ENCODE measurements at places on chromosomes 1 and 21.
A peak's percentile ranks its signal among the peaks of the same experiment; 100 is the strongest.

DNA sequence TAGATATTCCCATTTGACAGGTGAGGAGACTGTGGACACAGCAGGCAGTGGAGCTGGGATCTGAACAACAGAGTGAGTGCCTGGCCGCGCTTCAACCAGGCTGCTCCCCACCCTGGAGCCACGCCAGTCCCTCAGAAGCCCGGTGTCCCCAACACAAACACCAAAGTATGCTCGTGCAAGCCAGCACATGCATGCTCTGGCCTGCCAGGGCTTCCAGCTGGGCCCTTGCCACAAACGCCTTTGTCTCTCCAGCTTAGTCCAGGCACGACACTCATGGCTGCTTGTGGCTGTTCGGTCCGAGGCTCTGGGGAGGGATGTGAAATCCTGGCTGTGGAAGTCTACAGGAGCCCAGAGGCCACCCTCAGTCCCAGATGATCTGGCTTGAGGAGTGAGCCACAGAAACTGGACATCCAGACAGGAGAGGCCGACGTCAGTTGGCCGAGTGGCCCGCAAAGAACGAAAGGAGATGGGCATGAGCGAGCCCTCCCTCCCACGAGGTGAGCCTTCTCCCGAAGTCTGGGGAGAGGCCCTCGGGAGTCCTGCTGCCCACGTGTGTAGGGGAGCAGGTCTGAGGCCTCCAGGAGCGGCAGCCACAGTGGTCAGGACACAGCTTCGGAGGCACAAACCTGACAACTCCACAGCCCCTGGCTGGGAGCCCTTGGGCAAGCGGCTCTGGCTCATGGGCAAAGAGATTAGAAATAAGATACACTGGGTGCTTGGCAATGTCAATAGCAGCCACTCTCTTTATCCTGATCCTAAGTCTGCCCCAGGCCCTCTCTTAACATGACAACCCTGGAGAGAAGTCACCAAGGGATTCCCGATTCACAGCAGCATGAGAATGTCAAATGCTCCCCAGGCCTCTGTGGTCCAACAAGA lies 117.1 kb upstream of the IFFO2 start:
- no peak for DNase-seq

- no peak for DNase-seq
Measured at GRCh38 chr21:41906770-41907169, 27.6 kb upstream of the PRDM15 start.

DNA sequence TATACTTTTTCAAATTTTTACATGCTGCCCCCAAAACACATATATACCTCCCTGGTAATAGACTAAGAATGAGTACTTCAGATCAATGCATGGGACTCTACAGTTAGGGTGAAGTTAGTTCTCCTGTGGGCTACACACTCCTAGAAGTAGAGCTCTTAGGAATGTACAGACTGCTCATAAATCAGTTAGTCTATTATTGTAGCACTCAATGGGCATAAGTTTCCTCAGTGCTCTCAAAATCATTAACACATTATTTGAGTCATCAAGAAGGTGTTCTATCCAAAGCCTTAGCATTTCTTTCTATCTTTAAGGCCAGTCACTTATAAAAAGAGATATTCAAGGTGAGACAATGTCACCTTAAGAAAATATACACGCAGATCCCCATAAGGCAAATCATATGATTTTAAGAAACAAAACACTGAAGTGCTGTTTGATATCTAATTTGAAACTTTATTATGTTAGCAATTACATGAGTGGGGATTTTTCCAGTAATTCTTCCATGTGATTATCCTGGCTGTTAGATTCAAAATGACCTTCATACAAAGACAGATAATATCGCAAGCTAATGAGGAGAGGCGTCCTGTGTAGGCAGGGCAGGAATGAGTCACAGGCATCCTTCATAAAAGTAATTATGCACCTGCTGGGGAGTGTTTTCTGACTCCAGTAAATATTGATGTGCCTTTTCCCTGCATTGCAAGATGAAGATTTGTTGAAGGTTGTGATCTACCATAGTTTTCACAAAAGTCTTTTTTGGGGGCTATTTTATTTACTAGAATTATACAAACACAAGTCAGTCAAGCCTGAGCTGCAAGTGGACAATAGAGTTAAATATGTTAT lies 167.2 kb upstream of the ATP1B1 start:
- no peak for DNase-seq

DNA sequence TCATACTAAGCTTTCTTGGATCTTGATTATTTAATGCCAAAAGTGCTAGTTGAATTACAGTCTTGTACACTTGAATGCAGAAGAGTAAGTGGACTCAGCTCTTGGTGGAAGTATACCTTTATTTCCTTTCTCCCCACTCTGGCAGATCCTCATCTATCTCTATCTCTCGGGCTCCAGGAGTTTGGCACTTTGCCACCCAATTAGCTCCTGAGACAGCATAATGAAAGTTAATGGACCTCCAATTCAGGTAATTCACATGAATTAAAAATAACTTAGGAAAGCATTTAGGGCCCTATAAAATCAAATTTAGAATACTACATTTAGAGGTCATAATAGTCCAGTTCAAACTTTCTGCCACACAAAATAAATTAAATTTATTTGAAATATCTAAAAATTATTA lies 67.4 kb downstream of the OLFM3 start:
- no peak for DNase-seq

DNA sequence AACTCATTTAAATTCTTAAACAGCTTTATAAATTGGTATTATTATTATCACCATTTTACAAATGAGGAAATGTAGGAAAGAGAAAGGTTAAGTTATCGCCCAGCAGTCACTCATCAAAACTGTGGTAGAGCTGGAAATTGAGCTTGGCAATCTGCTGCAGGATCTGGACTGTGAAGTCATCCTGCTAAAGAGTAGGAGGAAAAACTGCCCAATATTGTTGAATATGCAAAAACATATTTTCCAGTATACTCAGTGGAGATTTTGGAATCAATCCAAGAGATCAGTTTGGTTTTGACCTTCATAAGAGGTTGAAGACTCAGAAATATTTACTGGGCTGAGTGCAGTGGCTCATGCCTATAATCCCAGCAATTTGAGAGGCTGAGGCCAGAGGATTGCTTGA lies 16.9 kb upstream of the RC3H1 start:
- no peak for DNase-seq

- DNase-seq = no peak
Measured at GRCh38 chr21:45071078-45071873, 3.1 kb upstream of the ADARB1 start.

DNA sequence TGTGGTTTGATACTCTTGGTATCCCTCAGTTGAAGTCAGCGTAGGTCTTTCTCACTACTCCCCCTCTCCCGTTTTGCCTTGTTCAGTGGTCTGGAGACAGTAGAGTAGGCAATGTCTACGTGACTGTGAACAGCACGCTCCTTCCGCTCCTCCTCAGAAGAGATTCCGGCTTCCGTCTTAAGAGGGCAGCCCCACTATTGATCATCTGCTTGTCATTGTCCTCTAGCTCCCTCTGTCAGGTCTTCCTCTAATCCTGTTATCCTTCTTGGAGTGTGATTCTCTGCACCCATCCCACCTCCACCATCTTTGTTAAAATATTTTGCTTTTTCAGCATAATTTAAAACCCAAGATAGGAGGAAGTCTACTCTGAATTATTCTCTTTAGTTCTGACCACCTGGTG lies 129.9 kb upstream of the KCNK2 start:
- DNase-seq = no peak

- DNase-seq = no peak
Measured at GRCh38 chr1:40130892-40131291, 30.3 kb upstream of the RLF start.

GRCh38 chr1:233355841-233356704 lies 28.5 kb downstream of the MAP3K21 start:
- DNase-seq = no peak

GRCh38 chr1:150561254-150561973 lies 12.2 kb downstream of the ADAMTSL4 start:
- peak; percentile 39 for DNase-seq

- DNase-seq = no peak
Measured at GRCh38 chr1:200367841-200368534, 41.8 kb downstream of the ZNF281 start.

GRCh38 chr1:74399249-74399648 lies 113.2 kb downstream of the LRRC53 start:
- DNase-seq = no peak

DNA sequence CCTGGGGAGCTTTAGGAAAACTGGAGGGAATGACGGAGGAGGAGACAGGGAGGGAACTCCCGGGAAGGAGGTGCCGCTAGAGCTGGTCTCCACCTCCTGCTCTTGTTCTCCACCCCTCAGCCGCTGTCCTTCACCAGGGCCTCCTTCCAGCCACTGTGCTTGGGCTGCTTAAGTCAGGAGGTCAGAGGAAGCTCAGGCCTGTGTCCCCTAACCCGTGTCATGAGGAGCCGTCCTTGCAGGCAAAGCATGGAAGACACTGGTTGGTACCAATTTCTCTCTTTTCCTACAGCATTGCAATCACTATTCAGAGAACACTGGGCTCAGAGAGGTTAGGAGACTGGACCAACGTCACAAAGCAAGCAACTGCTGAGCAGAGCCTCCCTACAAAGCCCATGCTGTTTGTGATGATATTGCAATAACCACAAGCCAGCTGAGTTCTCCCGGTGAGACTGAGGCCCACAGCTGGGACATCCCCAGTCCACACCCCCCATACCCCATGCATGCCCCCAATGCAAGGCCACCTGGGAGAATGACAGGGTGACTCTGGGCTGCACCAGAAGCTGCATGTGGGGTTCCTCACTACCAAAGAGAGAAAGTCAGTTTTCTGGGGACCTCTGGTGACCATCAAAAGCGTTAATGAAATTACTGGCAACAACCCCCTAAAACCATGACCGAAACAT lies 427.5 kb downstream of the NPHP4 start:
- DNase-seq = no peak

DNA sequence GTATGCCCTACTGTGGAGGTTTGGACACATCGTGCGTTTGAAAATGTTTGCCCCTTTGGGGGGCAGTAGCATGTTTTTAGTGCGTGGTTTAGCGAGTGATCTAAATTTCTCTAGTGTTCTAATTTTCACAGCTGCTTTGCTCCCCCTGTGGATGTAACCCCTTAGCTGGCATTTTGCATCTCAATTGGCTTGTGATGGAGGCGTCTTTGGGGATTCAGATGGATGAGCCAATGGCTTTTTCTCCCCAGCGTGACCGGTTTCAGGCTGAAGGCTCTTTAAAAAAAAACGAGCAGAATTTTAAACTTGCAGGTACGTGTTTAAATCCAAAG lies 836 bp downstream of the CDC7 start:
- no peak for DNase-seq

DNA sequence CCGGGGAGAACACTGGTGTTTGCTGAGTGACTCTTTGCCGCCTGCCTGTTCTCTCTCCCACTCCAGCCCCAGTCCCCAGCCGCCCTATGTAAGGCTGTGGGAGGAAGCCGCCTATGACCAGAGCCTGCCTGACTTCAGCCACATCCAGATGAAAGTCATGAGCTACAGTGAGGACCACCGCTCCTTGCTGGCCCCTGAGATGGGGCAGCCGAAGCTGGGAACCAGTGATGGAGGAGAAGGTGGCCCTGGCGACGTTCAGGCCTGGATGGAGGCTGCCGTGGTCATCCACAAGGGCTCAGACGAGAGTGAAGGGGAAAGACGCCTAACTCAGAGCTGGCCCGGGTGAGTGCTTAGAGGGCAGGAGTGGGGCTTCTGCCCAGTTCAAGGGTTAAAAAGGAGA lies 8.2 kb downstream of the BSND start:
- DNase-seq = no peak

DNA sequence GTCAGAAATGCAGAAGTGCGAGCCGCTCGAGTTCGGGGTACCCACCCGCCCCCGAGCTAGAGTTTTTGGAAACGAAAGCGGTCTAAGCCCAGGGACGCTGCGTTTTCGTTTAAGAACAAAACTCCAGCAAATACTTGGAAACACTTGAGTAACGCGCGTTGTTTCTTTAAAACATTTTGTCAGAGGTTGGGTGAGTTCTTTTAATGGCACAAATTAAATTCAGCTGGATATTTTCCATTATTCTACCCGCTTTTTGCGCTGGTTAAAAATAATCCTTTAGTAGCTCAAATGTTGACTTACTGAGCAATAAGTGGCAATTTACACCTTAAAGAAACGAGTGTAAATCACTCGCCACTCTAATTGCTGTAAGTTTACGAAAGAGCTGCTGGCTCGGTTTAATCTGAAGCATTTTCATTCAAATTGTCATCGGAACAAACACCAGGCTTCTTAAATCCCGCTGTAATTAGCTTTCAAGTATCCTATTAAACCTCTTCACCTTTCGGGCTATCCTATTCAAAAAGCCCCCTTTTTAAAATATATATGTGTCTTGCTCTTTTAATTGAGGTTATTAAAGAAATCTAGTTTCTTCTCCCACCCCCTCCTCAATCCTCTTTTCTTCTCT lies 1.5 kb downstream of the LHX8 start:
- DNase-seq = no peak

DNA sequence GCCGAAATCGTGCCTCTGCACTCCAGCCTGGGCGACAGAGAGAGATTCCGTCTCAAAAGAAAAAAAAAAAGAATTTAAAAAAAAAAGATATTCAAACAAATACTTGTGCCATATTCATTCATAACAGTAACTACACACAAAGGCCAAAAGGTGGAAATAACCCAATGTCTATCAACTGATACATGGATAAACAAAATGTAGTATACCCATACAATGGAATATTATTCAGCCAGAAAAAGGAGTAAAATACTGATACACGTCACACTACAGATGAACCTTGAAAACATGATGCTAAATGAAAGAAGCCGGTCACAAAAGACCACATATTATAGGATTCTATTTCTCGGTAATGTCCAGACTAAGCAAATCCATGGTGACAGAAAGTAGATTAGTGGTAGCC lies 109.4 kb upstream of the SOD1 start:
- no peak for DNase-seq

GRCh38 chr1:23936481-23937176 lies 23.0 kb upstream of the PNRC2 start:
- no peak for DNase-seq

DNA sequence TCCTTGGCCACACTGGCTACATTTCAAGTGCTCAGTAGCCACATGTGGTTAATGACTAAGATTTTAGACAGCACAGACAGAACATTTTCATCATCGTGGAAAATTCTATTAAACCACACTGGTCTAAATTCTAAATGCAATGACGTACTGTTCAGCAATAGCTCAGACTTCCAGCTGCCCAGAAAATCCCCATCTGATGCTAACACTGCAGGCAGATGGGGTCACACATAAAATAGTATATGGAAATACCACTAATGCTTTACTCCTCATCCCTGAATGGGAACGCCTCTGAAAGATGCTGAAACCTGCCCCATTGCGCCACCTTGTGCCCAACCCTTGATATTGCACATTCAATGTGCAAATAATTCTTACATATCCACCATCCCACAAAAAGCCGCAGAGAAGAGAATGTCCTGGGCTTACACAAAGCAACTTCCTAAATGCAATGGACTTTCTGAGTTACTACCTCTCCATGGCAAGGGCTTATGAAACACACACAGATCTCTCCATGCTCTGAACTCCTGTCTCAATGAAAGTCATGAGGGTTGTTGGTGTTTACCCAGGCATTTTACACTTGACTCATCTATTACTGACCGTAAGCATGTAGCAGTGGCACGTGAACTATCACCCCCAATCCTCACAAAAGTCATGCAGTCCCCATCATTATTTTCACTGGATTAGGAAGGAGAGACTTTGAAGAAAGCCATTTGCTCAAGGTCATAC lies 20.3 kb upstream of the SLC5A9 start:
- DNase-seq = peak; percentile 30

DNA sequence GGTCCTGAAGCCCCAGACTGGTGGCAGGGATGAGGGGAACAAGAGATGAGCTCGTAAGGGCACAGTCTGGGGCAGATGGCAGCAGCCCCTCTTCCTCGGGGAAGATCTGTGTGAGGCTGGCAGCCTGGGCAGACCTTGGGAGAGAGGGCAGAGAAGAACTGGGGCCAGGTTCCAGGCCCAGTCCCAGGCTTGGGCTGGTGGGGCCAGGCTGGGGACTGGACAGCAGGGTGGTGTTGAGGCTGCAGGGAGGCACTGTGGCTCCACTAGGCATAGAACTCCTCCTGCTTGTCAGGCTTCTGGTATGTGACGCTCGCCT lies 35.7 kb downstream of the SDC3 start:
- no peak for DNase-seq

Measured in effector CD4-positive, alpha-beta T cell (primary cell).